ENCODE measurements at places on chromosomes 2 and 18. TPM values are rescaled to one million over a fixed set of nuclear protein-coding genes. Genes with fewer than 3 reads are reported as not detected.

Gene MALL
- 0.31 TPM for total RNA-seq

Gene MAIP1
- total RNA-seq = 29.3 TPM

Gene SPP2
- not detected for total RNA-seq

Gene HOXD13
- not detected for total RNA-seq

Gene CCDC68
- not detected for total RNA-seq

Gene CRACDL
- 0.12 TPM for total RNA-seq

Gene ALKAL2
- total RNA-seq = not detected

Gene LAMA3
- 0.07 TPM for total RNA-seq

Gene UPP2
- total RNA-seq = not detected

All from activated CD4-positive, alpha-beta memory T cell treated with anti-CD3 and anti-CD28 coated beads for 36 hours (primary cell).